ENCODE measurements at places on chromosomes 7 and 10.

DNA sequence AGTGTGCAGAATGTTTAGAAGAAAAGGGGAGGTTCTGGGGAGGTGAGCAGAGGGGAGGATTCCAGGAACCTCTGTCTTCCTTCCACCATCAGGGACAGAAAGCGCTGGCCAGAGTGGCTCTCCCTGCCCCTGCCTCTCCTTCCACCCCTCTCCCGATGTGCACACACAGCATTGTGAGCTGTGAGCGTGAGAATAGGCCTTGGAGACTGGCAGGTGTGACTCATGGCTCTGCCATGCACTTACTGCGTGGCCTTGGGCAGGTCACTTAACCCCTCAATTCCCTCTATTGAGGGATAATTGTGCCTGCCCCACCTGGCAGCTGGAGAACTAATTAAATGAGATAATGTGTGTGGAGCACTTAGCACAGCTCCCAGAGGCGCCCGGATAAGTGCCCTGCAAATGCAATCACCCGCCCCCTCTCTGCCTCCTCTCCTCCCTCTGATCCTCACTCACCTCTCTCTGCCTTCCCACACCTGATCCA lies 115.4 kb downstream of the ZMIZ1 start:
- peak; percentile 84 for DNase-seq

DNA sequence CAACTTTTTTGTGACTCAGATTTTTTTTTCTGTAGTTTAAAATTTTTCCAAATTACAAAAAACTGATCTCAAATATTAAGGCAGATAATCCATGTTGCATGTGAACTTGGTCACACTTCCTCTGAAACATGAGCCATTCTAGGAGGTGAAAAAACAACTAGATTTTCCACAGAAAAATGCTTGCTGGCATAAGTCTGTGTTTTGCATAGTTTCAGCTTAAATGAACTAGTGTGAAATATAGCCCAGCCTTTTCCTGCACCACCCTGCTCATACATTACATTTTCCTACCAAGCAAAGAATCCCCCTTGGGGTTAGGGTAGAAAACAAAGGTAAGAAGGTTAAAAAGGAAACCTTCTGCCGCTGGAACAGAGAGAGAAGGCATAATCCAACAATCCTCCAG lies 48.2 kb downstream of the SLC25A13 start:
- no peak for DNase-seq

GRCh38 chr7:90717296-90718060 lies 121.4 kb downstream of the CDK14 start:
- peak; percentile 64 for DNase-seq

DNA sequence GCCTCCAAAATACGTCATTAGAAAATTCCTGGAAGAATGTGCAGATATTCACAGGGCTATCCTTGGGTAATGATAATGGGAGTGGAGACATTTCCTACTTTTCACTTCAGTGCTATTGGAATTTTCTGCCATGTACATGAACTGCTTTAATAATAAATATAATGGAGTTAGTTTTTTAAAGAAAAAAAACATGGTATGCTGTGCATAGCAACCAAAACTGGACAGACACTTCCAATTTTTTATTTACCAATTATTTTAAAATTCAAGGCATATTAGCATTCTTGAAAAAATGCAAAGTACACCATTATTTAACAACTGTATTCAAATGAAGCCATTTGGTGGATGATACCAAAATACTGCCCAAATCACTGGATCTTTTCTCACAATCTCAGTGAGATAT lies 3.3 kb downstream of the XRCC2 start:
- DNase-seq: no peak

DNA sequence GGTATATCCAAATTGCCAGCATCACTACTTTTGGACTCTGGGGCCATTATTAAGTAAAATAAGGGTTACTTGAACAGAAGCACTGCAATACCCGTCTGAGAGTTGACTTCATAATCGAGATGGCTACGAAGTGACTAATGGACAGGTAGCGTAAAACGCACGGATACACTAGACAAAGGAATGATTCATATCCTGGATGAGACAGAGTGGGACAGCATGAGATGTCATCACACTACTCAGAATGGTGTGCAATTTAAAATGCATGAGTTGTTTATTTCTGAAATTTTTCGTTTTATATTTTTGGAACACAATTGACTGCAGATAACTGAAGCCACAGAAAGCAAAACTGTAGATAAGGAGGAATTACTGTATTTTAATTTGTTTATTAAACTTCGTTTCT lies 421.5 kb upstream of the LRGUK start:
- DNase-seq: peak; percentile 86

DNA sequence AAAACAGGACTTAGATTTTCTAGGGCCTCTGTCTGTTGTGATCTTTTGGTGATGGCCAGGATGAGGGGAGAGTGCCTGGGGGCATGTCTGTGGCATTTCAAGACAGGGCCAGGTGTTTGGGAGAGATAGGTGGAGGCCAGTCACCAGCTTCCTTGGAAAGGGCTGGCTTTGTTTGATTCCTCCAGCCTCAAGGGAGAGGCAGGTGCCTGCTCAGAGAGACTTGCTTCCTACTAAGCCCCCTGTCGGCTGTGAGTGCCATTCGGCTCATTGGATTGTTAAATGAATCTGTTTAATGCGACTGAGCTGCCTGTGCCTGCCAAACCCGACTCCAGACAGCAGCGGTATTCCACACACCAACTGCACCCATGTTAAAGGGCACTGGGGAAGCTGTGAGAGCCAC lies 304.1 kb upstream of the COBL start:
- no peak for DNase-seq

GRCh38 chr7:31896925-31897324 lies 173.3 kb downstream of the PDE1C start:
- peak; percentile 40 for DNase-seq

- DNase-seq: peak; percentile 85
Measured at GRCh38 chr7:148914208-148914777, 30.2 kb upstream of the EZH2 start.

DNA sequence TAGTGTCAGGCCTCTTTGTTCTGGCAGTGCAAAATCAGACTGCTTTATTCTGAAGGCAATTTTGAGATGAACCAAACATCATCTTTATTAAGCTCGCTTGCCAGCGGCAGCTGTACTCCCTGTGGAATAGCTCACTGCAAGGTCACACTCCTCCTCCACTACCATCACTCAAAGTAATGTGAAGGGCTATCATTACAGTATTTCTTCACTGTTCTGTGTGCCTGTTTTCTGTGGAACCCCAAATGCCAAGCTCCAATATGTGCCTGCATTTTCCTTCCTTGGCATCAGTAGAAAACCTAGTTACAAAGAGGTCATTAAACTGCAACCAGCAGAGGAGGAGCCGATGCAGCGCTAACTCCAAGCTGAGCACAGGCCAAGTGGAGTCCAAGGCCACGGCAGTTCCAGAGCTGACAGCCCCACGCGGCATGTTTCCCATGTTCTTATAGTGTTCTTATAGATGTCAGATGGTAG lies 21.4 kb downstream of the BCCIP start:
- no peak for DNase-seq

DNA sequence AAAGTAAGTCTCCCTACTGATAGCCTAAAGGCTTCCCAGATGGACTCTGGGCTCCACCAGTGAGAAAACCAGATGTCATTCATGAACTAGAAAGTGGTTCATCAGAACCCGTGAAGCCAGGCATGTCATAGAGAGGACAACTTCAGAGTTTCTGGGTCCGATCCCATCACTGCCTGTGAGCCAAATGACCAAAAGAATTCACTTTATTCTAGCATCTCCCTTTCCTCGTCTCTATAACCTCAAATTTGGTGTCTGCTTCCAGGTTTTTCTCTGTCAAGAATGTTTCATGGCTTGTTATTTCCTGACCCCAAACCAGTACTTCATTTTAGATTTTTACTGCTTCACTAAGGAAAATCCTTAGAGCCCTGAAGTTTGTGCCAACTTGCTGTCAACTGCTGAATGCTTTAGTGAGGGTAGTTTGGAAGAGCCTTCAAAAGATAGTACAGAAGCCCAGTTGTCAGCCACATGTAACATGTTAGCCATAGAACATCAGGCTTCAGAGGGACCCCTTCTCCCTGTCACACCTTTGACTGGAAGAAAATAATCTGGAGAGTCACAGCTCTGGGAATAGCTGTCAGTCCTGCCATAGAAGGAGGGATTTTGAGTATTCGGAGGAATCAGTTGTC lies 34.0 kb downstream of the ITGB8 start:
- no peak for DNase-seq

DNA sequence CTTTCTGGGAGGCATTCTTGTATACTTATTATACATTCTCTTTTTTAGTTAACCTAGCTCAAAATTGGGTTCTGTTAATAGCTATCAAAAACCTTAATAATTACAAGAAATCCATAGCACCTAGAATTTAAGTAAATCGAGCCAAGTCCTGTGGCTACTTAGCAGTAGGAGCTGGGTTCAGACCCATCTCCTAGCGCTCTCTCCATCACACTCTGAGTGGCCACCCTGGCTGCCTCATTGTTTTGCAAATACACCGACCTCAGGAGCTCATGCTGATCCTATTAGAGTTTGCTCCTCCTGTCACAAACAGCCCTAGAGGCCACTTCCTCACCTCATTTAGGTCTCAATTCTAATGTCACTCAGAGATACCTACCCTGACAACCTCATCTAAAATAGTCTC lies 46.2 kb upstream of the OSBPL3 start:
- DNase-seq: no peak

DNA sequence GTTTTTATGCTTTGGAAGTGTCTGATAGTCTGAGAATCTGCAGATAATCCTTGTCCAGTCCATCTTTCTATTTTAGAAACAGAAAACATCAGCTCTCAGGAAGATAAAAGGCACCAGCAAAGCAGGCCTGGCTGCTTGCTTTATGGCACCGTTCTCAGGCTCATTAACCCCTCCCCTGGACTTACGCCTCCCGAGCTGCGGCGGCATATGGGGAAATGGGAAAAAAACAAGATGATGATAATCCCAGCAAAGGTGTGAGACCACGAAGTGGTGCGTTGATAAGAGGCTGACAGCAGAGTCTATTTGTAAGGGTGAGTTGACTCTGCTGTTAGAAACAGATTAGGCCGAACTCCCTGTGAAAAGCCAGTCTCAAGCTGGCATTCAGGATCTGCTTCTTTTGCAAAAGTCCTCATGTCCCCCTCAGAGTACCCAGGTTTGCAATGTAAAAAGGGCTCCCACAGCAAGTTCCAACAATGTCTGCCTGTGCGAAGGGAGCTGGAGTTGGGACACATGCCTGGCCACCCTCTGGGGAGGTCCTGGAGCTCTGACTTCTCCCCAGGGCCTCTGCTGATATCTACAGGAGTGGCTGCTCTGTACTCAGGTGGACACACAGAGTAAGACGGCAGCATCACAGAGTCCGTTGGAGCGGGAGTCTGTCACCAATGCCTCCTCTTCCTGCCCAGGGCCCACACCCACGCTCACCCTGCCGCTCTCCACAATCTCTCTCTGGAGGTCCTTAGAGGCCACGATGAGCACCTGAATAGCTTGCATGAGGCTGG lies 54.3 kb downstream of the SPDYE5 start:
- DNase-seq: no peak

DNA sequence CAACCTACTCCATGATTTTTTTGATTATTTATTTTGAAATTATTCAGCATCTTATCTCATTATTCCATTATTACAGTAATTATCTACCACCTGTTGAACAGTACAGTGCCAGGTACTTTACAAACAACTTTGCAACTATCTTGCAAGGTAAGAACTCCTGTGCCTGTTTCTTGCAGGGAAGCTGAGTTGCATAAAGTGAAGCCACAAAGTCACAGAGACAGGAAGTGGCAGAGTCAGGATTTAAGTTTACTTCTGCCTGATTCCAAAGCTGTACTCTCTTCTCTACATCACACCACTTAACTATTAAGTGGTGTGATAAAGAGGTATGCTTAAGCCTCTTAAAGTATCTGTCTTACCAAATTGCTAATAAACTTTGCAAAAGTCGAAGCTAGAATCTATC lies 80.1 kb downstream of the LRRTM3 start:
- DNase-seq: no peak

DNA sequence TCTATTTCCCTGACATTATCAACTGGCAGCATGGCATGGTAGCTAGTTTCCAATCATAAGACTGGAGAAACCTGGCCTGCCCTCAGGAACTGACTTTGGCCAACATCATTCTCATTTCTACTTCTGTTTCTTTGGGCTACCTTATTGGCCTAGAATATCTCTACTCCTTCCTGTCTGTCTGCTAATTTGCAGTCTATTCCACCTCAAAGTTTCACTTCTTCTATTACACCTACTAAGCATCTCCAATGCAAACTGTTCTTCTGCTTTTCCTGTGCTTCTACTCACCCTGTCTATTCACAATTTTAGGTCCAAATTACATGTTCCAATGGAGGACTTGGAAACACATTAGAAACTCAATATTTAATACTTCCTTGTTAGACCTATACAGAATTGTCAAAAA lies 65.6 kb downstream of the ZNF503 start:
- no peak for DNase-seq

Data from IMR-90 (cell line).